CD8-positive, alpha-beta T cell (primary cell): ENCODE measurements at places on chromosomes 3 and 15.
A peak's percentile ranks its signal among the peaks of the same experiment; 100 is the strongest.

DNA sequence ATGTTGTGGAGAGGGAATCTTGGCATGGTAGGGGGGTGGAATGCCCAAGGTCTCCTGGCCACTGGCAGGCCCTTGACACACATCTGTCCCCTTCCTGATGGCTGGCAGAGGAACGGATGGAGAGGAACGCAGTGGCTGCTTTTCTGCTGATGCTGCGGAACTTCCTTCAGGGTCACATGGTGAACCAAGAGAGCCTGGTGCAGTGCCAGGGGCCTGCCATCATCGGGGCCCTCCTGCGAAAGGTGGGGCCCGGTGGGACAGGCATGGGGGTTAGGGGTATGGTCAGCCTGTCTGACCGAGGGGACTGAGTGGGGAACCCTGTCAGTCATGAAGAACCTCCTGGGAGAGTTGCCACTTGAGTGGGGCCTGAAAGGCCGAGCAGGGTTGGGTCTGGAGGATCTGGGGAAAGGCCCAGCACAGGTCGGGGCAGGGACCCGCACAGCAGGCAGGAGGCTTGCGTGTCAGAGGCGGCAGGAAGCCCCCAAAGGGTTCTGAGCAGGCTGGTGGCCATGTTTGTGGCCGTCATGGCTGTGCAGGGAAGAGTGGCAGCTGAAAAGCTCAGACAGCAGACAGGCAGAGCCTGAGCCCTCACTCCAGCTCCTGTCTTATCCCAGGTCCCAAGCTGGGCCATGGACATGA, 18.1 kb downstream of the NBEAL2 start:
- DNase-seq, result no peak

GRCh38 chr15:72967397-72967796, 84.9 kb upstream of the NEO1 start:
- DNase-seq, result peak; percentile 9

DNA sequence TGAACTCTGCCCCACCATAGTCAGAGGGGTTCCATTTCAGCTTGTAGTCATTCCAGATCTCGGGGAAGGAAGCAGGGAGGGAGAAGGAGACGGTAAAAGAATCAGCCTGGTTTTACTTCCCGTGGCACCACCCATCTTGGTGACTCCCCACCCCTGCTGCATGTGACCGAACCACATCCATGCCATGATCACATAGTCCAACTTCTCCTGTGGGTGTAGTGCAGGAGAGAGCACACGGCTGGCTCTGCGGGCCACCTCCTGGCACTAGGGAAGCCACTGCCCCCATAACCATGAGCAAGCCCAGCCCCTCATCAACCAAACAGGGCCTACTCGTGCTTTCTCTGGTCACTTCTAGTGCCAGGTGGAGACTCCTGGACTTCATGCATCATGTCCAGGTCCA, 3.7 kb downstream of the CHRNA3 start:
- no peak for DNase-seq

DNA sequence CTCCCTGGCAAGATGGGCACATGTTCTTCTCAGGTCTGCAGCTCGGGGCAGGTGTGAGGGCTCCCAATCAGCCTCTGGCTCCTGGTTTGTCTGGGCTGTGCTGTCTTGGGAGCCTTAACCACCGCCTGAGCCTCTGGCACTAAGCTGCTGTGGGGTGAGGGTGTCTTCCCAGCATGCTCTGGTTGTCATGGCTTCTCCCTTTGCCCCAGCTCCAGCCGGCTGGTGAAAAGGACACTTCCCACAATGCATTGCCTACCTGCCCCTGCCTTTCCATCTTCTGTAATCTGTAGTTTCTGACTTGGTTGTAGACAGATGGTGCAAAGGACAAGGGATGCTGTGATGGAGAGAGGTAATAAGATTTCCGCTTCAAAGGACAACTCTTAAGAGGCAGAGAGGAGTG, 295.3 kb downstream of the TLE3 start:
- DNase-seq, result no peak

DNA sequence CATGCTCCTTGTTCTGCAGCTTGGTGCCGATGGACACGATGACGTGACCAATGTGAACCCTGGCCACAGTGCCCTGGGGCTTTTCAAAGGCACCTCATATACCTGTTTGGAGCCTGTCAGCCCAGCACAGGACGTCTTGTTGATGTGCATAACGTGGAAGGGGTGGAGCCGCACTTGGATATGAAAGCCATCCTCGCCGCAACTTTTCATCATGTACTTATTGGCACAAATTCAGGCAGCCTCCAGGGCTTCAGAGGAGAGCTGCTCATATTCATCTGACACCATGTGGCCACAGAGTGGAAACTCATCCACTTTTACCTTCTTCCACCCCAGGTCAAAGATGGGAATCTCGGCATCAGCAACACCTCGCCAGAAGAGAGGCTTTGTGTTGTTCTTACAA, 24.7 kb downstream of the POPDC2 start:
- no peak for DNase-seq

DNA sequence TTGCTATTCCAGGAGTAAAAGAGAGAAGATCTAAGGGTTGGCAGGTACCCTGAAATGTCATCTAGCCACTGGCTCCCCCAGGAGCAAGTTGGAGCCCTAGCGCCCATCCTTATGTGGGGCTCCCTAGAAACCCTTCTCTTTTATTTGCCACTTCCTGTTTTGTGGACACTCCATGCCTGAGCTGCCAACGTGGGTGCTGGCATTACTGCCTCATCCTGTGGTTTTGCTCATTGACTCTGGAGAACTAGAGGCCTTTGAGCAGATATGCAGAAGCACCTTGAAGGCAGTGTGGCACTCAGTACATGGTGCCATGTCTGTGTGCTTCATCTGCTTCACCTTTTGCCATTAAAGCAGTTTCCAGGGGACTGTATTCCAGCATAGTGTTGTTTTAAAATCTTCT, 8.1 kb downstream of the EDEM1 start:
- DNase-seq, result no peak
